ENCODE measurements at places on chromosomes 6 and 20. TPM values are rescaled to one million over a fixed set of nuclear protein-coding genes. Genes with fewer than 3 reads are reported as not detected.

CD109 gene
- polyA plus RNA-seq = 32.7 TPM

DNA sequence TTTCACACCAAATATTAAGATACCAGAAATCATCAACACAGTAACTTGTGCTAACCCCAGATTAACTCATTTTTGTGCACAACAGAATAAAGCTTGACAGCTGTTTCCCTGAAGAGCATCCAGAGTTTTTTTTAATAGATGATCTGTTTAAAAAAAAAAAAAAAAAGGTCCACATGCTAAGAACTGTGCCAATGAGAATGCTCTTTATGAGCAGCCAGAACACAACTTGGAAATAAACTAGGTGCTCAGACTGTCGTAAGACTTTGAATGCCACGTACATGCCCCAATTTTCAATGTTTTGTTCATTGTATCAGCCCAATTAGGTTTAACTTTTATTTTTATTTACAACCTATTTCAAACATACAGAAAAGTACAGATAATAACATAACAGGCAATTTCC, 47.3 kb downstream of the STAU1 start:
- DNase-seq = no peak

- no peak for DNase-seq
Observed at GRCh38 chr6:32684246-32684645, 17.8 kb upstream of the HLA-DQB1 start.

GRCh38 chr6:168367285-168367751, 47.7 kb upstream of the DACT2 start:
- no peak for DNase-seq

GRCh38 chr6:89894169-89894568, at the start of gene GJA10:
Gene GJA10, plus strand, starts transcription at chr6:89894469. Its CDS starts 0 bp downstream, at chr6:89894469.
- no peak for DNase-seq

- DNase-seq = no peak
Observed at GRCh38 chr6:125596020-125596419, 153.4 kb upstream of the HEY2 start.

CSE1L gene
- 113 TPM for polyA plus RNA-seq
